Activated gamma-delta T cell treated with anti-CD3 and anti-CD28 coated beads, Interleukin-2, amount 50 U/mL, for 16 hours (primary cell): ENCODE measurements at places on chromosomes 7 and 10.

DNA sequence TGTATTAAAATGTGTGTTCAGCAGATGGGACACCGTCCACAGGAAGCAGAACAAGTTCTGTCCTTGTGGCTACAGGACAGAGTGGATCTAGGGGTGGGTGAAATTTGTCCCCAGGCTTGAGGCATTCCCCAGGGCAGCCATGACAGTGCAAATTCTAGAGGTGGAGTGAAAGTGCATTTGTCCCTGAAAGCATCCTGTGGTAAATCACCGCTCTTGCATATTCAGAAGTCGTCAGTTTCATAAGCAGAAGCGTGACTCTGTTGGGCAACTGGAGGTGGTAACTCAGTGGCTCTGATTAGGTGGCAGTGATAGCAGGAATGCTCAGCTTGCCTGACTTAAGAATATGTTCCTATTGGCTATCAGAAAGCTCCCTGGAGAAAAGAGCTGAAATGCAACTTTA lies 96.6 kb downstream of the SNX10 start:
- no peak for DNase-seq

GRCh38 chr10:124539935-124540641 lies 78.5 kb downstream of the LHPP start:
- peak; percentile 60 for DNase-seq

DNA sequence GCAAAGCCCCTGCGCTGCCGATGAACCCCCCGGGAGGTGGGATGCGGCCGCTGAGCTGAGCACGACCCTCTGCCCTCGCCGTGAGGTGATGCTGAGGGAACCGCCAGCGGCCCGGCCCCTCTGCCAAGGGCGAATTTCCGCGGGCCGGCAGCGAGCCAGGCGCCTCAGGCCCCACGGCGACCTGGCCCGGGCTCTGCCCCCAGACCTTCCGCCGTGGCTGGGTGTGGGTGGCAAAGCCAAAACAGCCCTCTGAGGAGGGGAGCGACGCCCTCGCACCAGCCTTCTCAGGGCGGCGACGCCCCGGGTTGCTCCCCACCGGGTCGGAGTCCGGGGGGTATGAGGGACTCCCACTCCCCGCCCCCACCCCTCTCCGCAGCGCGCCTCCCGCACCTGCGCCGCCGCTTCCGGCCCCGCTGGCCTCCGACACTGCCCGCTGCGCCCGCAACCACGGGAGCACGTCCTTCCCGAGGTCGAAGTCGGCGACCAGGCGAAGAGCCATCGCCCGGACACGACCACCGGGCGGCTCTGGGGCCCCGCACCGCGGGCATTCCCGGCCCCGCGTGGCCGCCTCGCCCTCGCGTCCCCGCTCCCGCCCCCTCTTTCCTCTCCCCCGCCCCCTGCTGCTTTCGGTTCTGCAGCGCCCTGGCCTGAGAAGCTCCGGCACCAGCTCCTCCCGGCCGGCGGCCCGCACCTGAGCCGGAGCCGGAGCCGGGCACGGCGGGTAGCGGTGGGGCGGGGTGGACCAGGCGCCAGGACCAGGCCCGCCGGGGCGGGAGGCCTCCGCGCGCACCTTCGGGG lies at the start of gene GSAP:
GSAP (minus strand) TSS at position 527 of the 798 bp plus-strand sequence; CDS start at position 499, 28 bp downstream.
- DNase-seq = peak; percentile 25

GRCh38 chr7:112757337-112757736 lies 32.9 kb downstream of the TMEM168 start:
- DNase-seq = no peak

DNA sequence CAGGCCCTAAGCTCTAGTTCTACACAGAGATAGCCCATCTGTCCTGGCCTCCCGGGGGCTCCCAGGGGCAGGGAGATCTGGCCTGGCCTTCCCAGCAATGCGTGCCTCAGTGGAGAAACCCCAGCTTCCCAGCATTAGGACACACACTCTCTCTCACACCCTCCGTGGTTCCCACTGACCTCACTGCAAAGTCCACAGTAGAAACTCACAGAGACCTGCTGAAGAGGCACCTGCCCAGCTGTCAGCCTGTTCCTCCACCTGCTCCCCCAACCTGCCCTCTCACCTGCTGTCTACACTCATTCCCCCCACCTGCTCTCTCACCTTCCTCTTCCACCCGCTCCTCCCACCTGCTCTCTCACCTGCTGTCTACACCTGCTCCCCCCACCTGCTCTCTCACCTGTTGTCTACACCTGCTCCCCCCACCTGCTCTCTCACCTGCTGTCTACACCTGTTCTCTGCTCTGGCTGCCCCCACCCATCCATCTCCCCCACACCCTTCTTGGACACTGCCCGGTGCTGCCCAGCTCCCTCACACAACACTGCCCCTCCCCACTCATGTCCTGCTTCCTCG lies 21.1 kb upstream of the PFKP start:
- no peak for DNase-seq

DNA sequence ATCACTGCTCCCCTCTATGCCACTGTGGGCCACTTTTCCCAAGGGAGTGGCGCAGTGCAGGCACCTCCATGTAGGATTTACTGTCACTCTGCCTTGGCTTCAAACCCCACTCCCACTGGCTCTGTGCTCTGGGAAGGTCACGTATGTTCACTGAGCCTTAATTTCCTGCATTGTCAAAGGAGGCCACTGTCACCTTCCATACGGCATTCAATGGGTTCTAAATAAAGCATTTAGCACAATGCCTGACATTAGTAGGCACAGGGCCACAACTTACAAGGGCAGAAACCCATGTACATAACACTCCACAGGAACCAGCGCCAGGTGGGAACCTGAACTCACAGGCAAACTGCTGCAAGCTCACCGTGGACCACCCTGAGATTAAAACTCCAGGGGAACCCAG lies 196.4 kb downstream of the USP6NL start:
- DNase-seq = no peak

- DNase-seq = no peak
These were observed 11.9 kb upstream of the OR6V1 start for GRCh38 chr7:143040209-143040715.

DNA sequence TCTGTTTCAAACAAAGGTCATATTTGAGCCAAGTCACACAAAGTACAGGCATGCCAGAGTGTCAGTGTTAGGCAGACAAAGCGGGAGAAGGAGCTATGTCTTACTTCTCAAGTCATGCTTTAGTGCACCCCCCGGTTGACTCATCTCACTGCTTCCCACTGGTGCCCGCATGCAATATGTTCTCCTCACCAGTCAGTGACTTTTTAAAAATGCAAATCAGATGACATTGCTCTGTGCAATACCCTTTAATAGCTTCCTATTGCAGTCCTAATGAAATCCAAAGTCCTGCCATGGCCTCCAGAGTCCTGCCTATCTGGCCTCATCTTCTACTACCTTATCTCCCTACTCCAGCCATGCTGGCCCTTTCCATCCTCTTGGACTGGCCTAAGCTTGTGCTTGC lies 429.1 kb downstream of the ACTR3B start:
- DNase-seq = no peak

DNA sequence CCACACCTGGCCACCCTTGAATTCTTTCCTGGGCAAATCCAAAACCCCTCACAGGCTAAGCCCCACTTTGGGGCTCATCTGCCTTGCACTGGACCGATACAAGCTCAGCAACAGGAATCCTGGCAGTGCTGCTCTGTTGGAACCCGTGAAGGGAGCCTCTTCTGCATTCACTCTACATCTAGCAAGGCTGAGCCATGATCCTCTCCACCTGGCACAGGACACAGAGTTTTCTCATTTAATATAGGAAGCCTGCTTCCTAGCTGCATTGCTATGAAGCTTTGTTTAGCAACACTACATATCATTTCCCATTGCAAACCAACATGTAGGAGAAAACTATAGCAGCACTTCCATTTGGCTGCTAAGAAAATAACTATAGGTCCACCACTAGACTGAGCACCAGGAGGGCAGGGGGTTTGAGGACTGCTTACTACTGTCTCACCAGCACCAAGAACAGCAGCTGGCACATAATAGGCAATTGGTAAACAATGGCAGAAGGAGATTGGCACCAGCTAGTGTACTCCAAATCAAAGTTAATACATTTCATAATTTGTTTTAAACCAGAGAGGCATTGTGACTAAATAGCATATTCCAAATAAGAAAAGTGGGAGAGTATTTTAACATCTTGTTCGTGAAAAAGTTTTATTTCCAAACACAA lies 56.1 kb downstream of the CPVL start:
- no peak for DNase-seq

GRCh38 chr7:23264916-23265458 lies 18.4 kb downstream of the GPNMB start:
- no peak for DNase-seq

DNA sequence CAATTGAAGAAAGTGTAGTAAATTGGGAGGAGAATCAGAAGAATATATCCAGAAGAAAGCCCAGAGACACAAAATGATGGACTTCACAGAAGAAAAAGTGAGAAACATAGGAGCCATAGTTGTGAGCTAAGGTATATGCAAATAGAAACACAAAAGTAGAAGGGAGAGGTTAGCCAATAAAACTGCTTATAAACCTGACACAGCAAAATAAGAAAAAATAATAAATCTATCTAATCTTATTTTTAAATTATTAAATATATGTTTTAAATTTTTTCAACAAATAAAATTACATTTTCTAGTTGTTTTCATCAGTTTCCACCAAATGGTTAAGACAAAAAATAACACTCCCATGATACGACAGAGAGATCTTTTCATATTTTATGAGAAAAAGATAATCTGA lies 903.5 kb downstream of the DNAJB9 start:
- DNase-seq = no peak
